ENCODE measurements at places on chromosomes 13 and 19.

DNA sequence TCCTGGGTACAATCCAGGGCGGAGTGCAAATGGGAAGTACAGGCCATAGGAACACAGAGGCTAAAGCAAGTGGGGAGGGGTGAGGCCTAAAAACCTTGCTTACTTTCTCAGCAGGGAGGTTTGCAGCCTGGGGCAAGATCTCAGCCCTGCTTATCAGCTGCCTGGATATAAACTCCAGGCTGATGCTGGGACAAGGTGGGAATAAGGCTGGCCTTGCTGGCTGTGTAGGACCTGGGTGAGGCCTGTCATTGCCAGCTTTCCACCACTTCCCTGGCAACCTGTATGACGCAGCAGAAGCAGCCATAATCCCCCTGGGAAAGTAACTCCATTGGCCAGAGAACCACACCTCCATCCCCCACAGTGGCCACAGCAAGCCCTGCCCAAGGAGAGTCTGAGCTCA lies 279.1 kb upstream of the ATXN8OS start:
- DNase-seq: no peak

GRCh38 chr19:48218997-48219396 lies 36.7 kb downstream of the CARD8 start:
- DNase-seq: no peak

DNA sequence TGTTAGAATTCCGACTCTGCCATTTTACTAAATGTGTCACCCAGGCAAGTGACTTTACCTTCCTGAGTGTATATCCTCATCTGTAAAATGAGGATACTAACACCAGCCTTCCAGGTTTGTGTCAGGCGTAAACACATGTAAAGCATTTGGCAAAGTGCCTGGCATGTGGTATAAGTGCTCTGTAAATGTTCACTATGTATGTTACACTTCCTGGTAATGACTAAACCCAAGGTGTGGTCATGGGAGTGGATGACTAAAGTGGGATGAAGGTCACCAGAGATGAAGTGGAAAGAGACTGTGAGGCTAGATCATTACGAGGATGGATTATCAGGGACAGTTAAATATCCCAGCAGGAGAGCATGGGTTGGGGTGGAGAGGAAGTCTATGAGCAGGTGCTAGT lies 25.6 kb downstream of the DEDD2 start:
- DNase-seq: no peak

DNA sequence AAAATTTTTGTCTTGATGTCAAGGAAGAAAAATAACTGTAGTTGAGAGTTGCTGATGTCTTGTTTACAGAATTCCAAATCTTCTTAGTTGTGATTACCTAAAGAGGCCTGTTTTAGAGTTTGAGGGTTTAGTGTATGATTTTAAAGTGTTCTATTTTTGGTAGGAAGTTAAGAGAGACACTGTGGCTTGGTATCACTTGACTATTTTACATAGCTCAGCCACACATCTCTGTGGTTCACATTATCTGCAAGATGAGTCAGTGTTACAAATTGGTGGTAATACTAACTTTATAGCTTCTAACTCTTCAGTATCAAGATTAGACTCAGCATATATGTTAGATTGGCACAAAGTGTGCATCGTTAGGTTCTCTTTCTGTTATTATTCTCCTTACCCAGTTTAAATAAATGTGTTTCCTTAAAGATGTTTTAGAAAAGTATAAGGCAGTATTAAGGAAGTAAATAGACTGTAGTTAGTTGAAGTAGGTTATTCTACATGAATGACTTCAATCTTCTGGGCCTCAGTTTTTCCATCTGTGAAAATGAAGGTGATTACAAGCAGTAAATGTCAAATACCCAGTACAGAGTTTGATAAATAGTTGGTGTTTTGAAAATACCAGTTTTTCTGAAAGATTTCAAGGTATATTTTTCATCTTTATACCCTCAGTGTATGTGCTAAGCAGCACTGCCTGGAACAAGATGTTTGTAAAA lies 33.4 kb downstream of the COG6 start:
- DNase-seq: no peak

- no peak for DNase-seq
Measured at GRCh38 chr13:50370303-50370950, 355.2 kb downstream of the KCNRG start.

DNA sequence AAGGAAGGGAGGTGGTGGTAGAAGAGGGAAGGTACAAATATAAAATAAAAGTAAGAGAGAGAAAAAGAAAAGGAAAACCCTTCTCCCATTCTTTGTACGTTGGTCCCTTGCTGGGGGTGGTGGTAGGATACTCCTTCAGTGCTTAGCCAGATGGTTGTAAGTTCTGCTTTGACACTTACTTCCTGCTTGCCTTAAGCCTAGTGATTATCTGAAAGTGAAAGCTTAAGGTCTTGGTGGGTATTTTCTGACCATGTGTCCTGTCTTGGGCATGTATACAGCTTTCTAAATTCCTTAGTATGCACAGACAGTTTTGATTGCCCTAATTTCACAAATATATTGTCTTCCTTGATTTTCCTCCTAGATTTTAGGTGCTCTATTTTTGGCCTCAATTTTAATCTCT lies 314.8 kb downstream of the PCDH17 start:
- no peak for DNase-seq

- peak; percentile 60 for DNase-seq
Measured at GRCh38 chr19:1929021-1929742, 11.8 kb upstream of the CSNK1G2 start.

DNA sequence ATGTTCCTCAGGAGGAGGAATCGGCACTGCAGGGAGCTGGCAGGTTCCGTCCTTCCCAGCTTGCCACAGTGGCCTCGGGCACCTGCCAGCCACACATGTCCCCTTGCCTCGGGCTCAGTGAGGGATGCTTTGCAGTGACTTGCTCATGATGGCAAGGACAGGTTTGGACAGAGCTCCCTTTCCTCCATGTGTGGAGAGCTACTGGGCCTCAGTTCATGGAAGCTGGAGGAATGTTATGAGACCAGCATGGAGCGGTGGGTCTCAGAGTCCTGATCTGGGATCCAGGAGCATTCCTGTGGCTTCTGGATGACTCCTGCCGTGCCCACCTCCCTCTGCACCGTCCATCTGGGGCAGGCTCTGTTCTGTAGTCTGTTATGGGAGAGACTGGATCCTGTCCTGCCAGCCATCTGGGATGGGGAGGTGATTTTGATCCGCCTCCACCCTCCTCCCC lies 59.2 kb downstream of the SIPA1L3 start:
- no peak for DNase-seq

DNA sequence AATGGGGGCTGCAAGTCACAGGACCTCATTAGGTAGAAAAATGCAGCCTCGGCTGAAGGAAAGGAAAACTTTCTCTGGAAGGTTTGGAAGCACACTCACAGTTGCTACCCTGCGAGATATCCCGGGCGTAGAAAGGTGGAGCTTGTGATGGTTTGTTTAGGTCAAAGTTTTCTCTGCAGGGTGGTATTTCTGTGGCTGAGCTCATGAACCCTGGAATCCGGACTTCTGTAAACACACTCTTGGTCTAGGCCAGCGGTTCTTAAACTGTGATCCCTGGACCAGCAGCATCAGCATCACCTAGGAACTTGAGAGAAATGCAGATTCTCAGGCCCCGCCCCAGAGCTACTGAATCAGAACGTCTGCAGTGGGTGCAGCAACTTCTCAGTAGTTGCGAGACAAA lies 3.3 kb upstream of the SLC15A1 start:
- no peak for DNase-seq

- DNase-seq: no peak
Measured at GRCh38 chr13:40999416-40999815, 19.7 kb downstream of the ELF1 start.

GRCh38 chr19:49229416-49229815 lies 71.8 kb downstream of the TRPM4 start:
- no peak for DNase-seq

- no peak for DNase-seq
Measured at GRCh38 chr19:55283548-55284377, at the start of gene BRSK1. Gene BRSK1 (plus strand): TSS chr19:55283997. CDS start chr19:55284443, 446 bp downstream.

- peak; percentile 26 for DNase-seq
Measured at GRCh38 chr19:872266-872951, 12.9 kb downstream of the CFD start.

DNA sequence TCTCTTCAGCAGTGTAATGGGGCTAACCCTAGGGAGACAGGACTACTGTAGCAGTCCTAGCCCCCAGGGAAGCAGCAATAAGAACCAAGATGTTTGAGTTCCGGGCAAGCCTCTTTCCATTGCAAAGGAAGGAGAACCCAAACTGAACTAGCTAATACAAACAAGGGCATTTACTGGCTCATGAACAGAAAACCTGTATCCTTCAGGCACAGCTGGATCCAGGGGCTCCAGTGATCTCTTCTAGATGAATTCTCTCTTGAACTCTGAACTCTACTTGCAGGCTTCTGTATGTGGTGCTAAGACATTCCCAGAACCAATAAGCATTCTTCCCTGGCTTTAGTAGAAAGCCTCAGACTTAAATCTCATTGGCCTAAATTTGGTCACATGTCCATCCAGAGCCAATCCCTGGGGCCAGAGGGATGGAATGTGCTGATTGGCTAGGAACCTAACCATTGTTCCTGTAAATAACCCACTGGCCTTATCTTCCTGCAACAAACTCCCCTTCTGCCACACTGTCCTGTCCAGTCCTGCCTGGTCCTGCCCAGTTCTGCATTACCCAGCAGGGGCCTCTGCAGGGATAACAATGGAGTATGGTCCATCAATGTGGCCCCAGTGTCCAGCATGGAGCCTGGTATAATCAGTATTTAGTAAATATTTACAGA lies 3.9 kb upstream of the PODNL1 start:
- no peak for DNase-seq

- peak; percentile 4 for DNase-seq
Measured at GRCh38 chr13:24671386-24672113, 8.7 kb upstream of the ATP12A start.

- DNase-seq: no peak
Measured at GRCh38 chr13:99182439-99182838, 18.2 kb upstream of the UBAC2 start.

- no peak for DNase-seq
Measured at GRCh38 chr19:16203256-16204004, 5.7 kb downstream of the AP1M1 start.

- no peak for DNase-seq
Measured at GRCh38 chr19:16180611-16181010, 4.6 kb upstream of the FAM32A start.

GRCh38 chr13:104485571-104485970 lies 1419.4 kb upstream of the SLC10A2 start:
- no peak for DNase-seq

DNA sequence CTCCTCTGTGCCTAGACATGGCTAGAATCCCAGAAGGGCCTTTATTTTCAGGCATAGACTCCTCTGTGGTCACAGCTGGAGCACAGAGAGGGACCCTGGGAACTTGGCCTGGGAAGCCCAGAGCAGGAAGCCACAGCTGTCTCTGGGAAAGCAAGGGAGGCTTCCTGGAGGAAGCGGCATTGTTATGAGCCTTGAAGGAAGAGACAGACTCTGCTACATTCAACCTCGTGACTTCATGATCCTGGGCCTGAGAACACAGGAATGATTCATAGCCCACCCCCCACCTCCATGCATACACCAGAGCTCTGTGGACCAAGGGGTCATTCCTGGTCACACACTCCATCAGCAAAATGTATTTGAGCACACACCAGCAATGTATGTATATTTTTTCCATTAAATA lies 8.6 kb downstream of the RDH8 start:
- DNase-seq: no peak

DNA sequence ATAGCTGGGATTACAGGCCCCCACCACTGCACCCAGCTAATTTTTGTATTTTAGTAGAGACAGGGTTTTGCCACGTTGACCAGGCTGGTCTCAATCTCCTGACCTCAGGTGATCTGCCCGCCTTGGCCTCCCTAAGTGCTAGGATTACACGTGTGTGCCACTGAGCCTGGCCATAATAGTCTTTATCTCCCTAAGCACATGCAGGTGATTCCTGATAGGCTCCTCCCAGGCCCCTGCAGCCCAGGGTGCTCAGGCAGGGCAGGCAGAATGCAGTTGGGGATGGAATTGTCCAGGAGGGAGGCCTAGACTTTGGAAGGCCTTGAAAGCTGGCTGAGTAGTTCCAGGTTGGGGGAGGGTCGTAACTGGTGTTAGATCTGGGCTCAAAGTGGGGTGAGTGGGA lies 8.5 kb downstream of the ZNF526 start:
- no peak for DNase-seq
